ENCODE measurements at places on chromosomes 7 and 10.

DNA sequence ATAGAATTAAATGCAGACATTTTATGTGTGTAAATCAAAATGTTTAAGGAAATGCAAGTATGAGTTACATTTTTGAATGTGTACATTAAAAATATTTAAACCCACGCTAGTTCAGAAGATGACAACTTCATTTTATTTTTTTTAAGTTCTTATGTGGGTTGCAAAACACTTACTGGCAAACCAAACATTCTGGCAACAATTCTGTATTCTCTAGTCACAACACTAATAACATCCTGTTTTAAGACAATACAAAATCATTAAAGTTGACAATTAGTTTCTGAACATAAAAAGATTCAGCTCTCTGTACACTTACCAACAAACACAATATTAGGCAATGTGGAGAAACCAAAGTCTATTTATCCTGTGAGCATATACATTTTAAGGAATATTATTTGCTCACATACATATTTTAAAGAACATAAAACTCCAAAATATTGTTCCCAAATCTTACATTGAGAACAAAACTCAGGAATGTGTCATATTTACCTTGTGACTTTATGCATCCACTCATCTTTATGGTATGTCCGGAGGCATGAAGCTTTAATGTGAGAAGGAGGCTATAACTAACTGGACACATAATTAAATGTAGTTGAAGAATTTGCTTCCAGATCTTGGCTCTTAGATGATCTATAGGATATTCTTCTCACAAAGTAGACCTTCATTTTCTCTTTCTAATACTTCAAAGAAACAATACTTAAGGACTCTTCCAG lies 134.7 kb downstream of the DGKB start:
- no peak for DNase-seq

DNA sequence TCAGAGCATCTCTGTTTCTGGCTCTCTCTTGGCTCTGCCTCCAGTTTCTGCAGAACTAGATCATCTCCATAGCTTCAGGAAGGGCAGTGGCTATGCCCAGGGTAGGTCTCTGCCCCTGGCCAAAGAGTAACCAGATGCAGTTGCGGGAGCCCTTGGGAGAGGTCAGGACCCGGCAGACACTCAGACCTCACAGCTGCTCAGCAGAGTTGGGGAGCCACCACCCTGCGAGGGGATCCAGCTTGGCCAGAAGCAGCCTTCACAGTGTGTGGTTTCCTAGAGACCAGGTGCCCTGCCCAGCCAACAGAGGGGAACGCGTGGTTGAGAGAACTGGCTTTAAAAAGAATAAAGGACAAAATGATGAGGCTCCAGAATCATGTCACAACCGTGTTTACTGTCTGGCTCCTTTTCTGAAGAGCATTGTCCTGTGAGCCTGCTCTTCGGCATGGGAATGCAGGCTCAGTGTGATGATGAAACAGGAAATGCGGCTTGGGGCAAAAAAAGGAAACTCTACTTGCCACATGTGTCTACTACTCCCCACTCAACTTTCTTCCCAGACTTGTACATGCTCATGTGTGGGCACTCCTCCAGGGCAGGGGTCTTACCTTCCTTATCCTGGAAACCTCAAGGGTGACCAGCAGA lies 243.1 kb downstream of the INHBA start:
- no peak for DNase-seq

DNA sequence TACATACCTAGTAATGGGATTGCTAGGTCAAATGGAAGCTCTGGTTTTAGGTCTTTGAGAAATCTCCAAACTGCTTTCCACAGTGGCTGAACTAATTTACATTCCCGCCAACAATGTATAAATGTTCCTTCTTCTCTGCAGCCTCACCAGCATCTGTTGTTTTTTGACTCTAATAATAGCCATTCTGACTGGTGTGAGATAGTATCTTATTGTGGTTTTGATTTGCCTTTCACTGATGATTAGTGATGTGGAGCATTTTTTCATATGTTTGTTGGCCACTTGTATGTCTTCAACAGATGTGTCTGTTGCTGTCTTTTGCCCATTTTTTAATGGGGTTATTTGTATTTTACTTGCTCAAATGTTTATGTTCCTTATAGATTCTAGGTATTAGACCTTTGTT lies 675.5 kb downstream of the SUGCT start:
- no peak for DNase-seq

- no peak for DNase-seq
These were observed 78.7 kb upstream of the EN2 start for GRCh38 chr7:155378959-155379871.

DNA sequence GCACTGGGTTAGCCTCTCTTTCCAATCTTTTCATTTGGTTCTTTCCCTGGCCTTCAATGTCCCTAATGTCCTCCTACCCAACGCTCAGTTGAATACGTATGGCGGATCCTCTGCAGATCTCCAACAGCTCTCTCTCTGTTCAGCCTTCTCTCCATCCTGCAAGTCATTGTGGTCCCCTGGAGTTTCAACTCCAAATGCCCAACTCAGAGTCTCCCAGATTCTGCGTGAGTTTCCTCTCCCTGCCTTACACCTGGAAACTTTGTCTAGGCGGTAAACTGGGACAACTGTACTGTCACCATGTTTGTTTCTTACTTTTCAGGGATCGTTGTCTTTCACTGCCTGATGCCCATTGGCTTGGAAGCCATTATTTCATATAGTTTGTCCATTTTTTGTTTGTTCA lies 273.1 kb downstream of the TNS3 start:
- no peak for DNase-seq

DNA sequence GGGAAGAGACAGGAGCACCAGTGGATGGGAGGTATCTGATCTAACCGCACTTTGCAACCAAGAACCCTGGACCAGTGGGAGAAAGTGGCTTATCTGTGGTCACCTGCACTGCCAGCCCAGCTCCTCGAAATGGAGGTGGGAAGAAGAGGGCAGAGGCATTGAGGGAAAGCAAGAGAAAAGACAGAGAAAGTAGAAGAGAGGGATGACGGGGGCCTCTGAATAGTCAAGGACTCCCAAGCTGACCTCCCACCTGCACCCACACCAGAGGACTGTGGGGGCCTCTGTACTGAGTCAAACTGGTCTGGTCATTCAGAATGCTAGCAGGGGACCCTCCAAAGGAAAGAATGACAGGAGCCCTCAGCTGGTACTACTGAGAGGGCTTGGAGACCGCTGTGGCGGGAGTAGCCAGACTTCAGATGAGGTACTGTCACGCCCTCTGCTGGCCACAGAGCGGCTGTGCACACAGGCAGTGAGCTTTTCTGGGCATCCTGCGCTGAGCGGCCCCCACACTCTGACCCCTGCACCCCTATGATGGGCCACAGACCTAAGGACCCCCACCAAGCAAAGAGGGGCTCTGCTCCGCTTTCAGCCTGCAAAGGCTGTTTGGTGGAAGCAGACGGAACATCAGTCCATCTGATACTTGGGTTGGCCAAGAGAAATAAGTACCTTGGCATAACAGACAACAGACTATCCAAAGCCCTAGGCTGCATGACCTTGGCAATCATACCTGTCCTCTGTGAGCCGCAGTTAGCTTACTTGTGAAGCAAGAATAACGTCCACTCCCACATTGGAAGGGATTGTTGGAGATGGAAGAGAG lies 112.9 kb downstream of the COL13A1 start:
- DNase-seq: no peak

DNA sequence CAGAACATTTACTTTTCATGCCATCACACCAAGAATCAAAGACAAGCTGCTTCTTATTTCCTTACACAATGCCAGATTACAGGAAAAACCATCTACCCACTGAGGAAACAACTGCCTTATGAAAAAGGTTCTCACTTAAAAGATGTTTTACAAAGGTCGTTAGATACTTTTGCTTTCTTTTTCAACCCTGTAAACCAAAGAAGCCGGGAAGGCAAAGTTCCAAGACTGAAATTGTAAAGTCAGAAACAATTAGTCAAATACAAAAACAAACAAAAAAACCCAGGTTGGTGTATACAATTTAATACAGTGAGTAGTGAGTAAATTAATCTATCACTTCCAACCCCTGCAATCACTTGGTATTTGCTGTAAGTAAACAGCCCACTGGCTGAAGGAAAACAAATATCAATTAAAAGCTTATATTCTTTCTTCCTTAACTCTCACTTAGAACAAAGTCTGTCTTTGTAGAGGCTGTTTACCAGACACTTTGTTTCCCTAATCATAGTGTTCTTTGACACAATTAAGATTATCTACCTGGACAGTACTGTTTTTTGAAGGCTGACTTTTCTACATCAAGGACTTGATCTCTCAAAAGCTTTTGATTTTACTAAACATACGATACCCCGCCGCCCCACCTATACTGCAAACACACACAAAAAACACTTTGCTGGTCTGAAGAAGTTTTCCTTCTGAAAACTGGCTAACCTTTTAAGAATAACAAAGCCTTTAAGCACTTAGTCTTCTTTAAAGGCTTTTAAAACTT lies 18.1 kb downstream of the ERLIN1 start:
- DNase-seq: no peak

DNA sequence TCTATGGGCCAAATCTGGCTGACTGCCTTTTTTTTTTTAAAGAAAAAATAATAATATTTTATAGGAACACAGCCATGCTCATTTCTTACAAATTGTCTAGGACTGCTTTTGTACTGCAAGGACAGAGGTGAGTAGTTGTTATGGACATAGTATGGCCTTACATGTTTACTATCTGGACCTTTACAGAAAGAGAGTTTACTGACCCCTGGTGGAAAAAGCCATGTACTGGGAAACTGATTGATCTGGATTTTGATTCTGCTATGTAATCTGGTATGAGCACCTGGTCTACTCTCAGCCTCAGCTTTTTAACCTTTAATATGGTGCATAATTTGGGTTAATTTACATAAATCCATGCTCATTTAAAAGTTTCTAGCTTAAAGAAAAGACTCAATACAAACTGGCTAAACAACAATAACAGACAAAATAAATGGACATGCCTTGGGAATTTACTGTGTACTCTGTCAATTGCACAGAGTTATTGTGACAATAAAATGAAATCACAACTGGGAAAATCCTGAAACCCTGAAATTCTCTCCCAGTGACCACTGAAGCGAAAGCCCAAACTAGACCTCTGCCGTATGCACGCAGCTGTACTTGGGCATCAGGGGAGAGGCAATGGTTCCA lies 260.7 kb downstream of the BMPER start:
- DNase-seq: no peak

DNA sequence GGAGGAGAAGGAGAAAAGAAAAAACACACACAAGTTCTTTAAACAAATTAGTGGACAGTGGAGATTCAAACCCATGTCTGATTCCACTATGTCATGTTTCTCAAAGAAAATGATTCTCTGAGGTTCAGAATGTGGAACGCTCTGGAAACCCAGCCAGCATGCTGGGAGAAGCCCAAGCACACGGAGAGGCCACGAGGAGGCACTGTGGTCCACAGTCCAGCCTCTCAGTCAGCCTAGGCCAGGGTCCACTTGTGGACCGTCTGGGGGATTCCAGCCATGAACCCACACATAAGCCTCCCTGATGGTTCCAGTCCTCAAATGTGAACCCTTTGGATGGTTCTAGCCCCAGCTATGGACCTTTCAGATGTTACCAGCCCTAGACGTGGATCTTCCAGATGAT lies 73.4 kb downstream of the CAV1 start:
- DNase-seq: no peak

- DNase-seq: no peak
These were observed 60.3 kb upstream of the POT1 start for GRCh38 chr7:124989911-124990310.

DNA sequence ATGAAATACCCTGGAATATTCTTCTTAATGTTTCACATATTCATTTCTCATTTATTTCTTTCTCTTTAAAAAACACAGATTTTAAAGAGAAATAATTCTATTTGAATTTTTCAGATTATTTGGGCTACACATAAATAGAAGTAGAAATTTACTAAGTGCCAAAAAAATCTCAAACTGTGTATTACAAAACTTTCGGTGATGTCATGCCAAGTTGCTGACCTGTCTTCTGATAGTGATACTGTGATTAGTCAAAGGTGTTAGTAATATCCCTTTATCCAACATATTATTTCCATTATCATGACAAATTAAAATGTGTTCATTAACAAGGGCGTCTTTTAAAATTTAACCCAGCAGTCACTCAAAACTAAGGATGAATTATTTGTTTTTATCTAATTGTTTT lies 60.1 kb downstream of the COL28A1 start:
- DNase-seq: no peak

GRCh38 chr10:90635111-90635765 lies 222.6 kb downstream of the HTR7 start:
- no peak for DNase-seq

GRCh38 chr10:61323726-61324125 lies 129.5 kb downstream of the TMEM26 start:
- no peak for DNase-seq

DNA sequence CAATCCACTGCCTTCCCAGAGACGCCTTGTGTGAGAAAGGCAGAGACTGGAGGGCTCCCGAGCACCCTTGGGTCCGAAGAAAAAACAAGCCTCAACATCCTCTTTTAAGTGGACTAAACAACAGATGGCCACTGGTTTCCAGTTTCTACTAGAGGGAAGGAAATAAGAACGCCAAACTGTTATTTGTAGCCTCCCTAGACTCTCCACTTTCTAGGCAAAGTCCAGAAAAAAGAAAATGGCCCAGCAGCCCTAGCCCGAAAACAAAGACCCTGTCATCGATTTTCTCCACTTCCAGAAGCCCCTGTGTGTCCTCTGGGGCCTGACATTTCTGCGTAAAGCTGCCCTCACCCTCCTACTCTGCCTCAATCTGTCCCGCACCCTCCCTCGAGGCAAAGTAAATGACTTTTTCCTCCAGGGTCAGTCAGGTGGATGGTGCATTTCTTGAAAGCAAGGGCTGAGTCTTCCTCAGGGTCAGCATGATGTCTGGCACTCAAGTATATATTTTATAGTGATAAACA lies 6.0 kb downstream of the RGS10 start:
- no peak for DNase-seq

GRCh38 chr10:4767033-4767814 lies 58.8 kb upstream of the AKR1E2 start:
- DNase-seq: peak; percentile 6

GRCh38 chr10:126247446-126247975 lies 140.8 kb downstream of the ADAM12 start:
- no peak for DNase-seq

DNA sequence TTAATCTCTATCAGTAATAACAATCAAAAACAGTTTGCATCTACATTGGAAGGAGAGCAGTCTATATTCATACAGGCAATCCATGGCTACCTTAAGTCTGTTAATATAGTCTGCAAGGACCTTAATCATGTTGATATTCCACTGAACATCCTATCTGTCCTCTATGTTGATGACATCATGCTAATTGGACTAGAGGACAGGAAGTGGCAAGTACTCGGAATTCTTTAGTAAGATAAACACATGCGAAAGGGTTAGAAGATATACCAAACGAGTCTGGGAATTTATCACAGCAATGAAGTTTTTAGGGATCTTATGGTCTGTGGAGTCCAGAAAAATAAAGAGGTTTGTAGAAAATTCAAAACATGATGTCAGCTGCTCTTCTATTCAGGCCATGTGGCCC lies 11.3 kb upstream of the SAMD9L start:
- DNase-seq: no peak

- DNase-seq: no peak
These were observed 29.2 kb downstream of the TFAM start for GRCh38 chr10:58414270-58415041.

All from NCI-H1105 (cell line).